ENCODE measurements at places on chromosomes 2 and 18.

DNA sequence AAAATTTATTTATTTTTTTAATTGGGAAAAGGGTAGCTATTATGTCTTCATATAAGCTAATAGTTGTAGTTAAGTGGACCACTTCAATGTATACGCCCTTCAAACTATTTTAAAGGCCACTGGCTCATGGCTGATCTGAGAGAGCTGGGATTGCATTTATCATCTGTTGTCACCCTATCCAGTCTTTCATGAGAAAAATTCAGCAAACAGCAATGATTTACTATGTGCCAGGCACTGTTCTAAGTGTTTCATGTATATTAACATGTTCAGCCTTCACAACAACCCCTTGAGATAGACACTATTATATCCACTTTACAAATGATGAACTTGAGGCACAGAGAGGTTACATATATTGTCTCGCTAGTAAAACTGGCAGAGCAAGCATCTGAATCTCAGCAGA lies 66.1 kb upstream of the ZNF397 start:
- no peak for DNase-seq

- no peak for DNase-seq
These were observed 414.3 kb upstream of the RGPD4 start for GRCh38 chr2:107412209-107412904.

DNA sequence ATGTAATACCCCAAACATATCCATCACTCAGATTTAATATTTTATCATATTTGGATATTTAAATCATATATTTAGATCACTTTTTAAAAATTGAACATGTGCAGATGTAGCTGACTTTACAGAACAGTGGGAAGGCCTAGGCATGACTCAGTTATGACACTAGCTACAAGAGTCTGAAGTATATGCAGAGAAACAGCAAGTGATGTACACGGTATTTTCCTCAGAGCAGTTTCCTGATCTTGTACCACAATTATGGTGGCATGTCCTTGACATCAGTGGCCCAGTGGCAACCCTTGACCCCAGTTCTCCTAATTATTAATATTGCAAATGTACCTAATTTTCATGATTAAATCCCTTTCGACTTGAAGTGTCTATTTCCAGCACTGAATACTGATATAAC lies 28.2 kb downstream of the CDKL4 start:
- DNase-seq: no peak

GRCh38 chr2:101773137-101773536 lies 75.6 kb downstream of the MAP4K4 start:
- DNase-seq: no peak

- no peak for DNase-seq
These were observed 220.6 kb upstream of the COPS8 start for GRCh38 chr2:236865052-236865451.

DNA sequence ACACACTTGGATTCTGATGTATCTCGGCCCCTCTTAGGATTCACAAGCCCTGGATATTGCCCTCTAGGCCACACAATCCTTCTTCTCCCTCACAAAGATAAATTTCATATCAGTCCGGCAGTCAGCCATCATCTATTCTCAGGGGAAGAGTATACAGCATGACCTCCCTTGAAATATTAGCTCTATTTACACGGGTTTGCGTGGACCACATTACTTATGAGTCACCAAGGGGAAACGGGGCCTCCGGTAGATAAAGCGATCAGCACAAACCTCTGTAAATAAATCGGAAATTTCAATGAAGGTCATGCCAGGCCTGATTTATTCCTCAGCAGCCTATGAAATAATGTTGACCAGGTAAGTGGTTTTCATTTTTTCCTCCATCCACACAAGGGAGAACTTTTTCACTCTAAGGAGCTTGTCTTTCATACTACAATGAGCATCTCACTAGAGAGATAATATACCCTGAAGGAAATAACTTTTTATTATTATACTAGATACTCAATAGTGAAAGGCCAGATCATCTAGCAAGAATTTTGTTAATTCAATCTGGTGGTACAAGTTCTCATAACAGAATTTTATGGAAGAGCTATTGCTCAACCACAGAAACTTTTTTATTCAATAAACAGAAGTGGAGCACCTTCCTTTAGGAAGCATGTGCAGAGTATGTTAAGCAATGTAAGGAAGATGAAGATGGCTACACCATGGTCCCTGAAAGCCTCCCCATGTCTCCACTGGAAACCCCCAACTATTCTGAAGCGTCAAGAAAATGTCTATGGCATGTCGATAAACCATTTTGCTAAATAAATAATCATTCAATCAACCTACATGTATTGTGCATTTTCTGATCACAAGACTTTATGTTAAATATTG lies 125.2 kb upstream of the PIK3C3 start:
- no peak for DNase-seq

DNA sequence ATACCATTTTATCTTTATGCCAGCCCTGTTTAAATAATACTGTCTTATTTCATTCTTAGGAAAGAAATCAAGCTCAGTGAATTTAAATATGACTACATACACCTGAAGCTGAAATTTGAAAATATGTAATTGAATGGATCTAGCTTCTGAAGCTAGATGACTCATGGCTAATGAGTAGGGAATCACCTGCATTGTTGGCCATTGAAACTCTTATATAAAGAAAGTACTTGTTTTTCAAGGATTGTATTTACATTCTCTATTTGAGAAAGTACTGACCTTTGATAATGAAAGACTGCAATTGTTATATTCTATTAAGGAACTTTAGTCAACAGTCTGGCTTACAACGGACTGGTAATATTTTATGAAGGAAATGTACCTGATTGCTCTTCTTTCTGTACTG lies 346.7 kb upstream of the LRATD1 start:
- no peak for DNase-seq

- peak; percentile 41 for DNase-seq
These were observed 105.0 kb upstream of the SMAD7 start for GRCh38 chr18:49055754-49056172.

- no peak for DNase-seq
These were observed 162.8 kb downstream of the PTPRM start for GRCh38 chr18:7729868-7730267.

DNA sequence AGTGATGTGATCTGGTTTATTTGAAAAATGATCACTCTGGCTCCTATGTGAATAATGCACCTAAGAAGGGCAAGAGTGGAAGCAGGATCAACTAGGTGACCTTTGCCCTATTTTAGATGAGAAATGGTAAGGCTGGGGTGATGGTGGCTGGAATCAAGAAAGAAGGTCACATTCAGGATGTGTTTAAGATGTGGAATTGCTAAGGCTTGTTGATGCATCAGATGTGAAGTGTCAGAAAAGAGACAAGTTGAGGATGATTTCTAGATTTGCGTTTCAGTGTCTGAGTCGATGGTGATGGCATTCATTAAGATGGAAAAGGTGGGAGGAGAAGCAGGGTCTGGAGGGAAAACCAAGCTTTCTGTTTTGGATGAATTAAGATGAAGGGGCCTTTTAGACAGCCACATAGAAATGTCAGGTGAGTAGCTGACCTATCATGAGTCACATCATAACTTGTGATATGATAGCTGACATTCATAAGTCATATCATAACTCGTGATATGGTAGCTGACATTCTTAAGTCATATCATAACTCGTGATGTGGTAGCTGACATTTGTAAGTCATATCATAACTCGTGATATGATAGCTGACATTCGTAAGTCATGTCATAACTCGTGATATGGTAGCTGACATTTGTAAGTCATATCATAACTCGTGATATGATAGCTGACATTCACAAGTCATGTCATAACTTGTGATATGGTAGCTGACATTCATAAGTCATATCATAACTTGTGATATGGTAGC lies 101.2 kb upstream of the SEC11C start:
- DNase-seq: no peak

GRCh38 chr2:78601113-78601512 lies 424.4 kb upstream of the REG3G start:
- no peak for DNase-seq

DNA sequence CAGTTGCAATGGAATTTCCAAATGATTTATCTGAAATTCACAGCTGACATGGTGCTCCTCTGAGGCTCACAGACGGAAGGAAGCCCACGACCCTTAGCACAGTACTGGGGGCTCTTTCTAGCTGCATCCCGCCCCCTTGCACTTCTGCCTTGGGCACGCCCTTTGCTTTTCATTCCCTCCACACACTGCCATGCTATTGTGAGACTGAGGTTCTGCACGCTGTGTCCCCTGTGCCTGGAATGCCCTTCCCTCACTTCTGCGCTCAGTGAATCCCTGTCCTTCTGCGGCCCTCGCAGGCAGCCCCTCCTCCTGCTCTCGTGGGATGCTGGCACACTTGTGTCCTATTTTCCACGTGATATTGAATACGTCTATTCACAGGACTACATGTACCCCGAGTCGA lies 135.4 kb upstream of the TTC39C start:
- no peak for DNase-seq

DNA sequence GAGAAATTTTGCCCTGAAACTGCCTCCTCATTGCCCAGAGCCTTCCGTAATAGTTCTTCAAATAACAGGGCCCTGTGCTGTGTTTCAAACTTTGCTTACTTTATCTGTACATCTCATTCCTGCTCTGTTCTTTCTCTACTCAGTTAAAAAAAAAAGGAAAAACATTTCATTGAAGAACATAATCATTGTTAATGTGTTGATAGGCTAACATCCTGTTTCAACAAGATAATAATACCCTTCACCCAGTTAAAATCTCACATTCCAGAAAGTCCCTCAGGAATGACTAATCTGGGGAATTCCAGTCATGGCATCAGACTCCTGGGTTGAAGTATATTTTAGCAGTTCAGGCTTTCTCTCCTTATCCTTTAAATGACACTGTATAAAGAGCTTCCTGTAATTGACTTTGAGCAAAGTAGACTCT lies 45.6 kb upstream of the ITGAV start:
- DNase-seq: peak; percentile 39

- DNase-seq: no peak
These were observed 149.2 kb upstream of the VWC2L start for GRCh38 chr2:214261683-214262082.

- no peak for DNase-seq
These were observed at the start of gene DCC for GRCh38 chr18:52339891-52340371. Gene DCC (plus strand): TSS chr18:52340197. CDS start chr18:52340788, 591 bp downstream.
